Left renal cortex interstitium (tissue), 4 donors: ENCODE measurements at places on chromosomes 7 and 10. TPM values are rescaled to one million over a fixed set of nuclear protein-coding genes. Genes with fewer than 3 reads are reported as not detected.
A peak's percentile ranks its signal among the peaks of the same experiment; 100 is the strongest.

DNA sequence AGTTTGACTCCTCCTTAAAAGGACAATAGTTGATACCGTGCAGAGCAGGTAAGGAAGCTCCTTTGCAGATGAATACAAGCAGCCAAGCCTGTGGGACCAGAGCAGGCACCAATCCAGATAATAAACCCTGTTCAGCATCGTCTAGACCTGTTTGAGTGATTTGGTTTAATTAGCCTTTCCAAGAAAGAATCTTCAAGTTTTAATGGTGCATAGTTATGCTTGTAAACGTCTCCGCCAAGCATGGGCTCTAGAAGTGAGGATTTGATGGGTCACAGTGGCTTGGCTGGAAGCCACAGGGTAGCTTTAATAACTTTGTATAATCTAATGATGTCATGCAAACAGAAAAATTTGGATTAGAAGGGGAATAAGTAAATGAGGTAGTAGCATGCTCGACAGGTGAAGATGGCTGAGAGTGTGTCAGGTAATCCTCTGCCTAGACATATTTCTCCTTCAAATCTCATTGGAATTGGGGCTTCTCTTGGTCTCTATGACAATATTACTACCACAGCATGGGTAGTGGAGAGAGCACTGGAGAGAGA is 188.4 kb downstream of the DYNC1I1 start:
- DNase-seq, result no peak

GRCh38 chr10:96586419-96587263 is at the start of gene TM9SF3:
TSS of gene TM9SF3 (minus strand) at chr10:96587012. CDS start at chr10:96586835, 177 bp downstream.
- DNase-seq, result peak; percentile 34

DNA sequence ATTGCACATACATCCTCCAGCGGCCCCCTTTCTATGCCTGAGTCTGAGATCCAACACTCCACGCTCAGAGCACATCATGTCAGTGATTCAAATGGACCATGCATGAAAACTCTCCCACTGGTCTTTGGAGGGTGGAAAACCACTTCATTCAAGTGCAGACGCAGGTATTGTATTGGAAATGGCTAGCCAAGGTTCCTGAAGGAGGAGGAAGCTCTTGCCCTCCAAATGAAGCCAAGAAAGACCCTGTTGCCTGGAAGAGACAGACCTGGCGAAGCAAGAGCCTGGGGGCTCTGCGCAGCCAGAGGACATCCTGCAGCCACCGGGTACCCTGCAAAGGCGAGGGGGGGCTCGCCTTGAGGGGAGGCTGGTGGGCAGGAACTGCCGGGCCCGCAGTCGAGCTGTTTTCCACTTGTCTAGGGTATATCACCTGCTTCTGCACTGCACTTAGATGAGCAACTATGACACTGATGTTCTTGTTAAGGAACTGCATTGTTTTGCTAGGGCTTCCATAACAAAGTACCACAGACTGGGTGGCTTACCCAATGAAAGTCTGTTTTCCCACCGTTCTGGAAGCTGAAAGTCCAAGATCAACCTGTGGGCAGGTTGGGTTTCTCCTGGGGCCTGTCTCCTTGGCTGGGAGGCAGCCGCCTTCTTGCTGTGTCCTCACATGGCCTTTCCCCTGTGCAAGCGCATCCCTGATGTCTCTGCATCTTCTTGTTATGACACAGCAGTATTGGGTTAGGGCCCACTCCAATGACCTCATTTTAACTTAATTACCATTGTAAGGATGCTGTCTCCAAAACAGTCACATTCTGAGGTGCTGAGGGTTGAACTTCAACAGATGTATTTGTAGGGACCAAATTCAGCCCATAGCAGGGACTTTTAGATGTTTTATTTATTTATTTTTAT is 233.4 kb downstream of the ARHGAP12 start:
- DNase-seq, result no peak

The DNAH11 gene
- polyA plus RNA-seq, result 3.3 TPM

- no peak for DNase-seq
These were observed 19.4 kb downstream of the SPOCK2 start for GRCh38 chr10:72068901-72069446.

DNA sequence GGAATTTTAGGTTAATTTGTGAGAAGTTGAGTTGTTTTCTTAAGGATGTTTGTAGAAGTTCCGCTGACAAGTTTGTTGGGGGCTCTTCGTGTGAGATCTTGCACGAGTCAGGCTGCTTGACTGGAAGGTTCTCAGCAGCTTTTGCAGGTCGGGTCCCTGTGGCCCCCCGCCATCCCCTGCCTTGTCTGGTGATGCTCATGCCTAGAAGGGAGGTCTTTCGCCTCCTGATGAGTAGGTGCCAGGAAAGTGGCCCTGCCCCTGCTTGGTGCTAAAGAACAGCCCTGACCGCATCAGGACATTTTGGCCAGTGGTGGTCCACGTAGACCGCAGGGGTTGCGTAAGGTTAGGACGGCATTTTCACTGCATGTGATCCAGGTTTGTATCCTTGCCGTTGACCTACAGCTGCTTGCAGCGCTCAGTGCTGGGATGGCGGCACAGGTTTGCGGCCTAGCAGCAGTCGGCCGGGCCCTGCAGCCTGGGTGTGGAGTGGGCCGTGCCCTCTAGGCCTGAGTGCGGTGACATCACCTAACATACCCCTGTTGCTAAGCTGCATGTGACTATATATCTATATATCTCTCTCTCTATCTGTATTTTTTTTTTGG is 62.4 kb downstream of the DNAJB6 start:
- no peak for DNase-seq

The NME8 gene
- polyA plus RNA-seq, result not detected

The MPP7 gene
- polyA plus RNA-seq, result 8.1 TPM

DNA sequence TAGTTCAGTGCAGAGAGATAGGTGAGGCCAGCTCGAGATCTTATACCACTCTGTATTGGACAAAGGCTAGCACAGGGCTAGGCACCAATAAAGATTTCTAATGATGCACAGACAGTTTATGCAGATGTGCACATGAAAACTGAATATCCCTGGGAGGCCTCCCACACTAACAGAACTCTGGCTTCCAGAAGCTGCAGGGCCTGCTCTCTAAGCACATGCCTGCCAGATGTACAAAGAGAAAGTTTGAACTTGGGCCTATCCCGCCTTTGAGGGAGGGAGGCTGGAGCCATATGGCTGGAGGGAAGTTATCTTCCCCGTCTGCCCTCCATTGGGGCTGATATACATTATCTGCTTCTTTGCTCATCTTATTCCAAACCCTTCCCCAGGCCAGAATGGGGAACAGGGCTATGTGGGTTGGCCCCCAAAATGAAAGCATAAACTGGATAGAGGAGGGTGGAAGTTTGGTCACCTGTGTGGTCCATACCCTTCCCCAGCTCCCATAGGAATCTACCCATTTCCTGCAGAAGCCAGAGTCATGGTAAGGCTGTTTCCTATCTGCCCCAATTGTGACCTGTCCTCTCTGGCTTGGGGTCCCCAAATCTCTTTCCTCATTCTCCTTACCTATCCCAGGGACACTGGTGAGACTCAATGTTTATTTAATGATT is 3.8 kb downstream of the KAZALD1 start:
- no peak for DNase-seq

- no peak for DNase-seq
These were observed 689.6 kb downstream of the SORCS1 start for GRCh38 chr10:106474876-106475275.

The CD36 gene
- 29.6 TPM for polyA plus RNA-seq

- no peak for DNase-seq
These were observed 29.9 kb downstream of the CDK14 start for GRCh38 chr7:90626013-90626412.

- DNase-seq, result no peak
These were observed at the start of gene UPK3B for GRCh38 chr7:76509931-76510877. TSS of gene UPK3B (plus strand) at chr7:76510552. CDS start at chr7:76510653, 101 bp downstream.

The FAM25C gene
- polyA plus RNA-seq, result not detected

DNA sequence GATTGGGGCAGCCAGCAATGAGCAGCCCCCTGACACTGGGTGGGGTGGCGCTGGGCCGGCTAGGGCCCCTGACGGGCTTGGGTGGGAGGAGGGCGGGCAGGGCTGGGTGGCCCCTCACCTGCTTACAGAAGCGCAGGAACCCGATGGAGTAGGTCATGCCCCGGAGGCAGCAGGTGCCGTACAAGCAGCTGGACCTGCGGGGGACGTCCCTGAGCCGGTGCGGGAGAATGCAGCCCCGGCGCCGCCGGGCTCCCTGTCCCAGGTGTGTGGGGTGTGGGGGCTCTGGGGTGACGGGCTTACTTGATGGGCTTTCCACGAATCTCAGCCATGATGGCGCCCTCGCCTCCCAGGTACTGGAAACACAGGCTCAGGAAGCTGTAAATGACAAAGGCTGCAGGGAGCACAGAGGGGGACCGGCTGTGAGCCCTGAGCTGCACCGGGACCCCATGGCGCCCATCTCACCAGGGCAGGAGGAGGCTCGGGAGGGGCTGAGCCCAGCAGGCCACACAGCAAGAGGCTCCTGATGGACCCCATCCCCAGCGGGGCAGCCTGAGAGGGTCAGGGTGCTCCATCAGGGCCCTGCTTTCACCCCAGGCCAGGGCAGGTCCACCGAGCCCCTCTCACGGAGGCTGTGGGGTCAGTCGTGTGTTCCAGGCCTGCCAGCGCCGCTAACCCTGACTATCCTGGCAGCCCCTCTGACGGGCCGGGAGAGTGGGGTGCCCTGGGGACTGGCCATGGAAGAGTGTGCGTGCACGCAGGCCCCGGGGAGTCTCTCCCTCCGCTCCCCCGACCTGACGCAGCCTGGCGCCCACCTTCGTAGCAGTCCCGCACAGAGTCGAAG is 5.8 kb downstream of the TMEM184A start:
- no peak for DNase-seq

GRCh38 chr10:119136084-119136483 is 29.4 kb downstream of the SFXN4 start:
- no peak for DNase-seq

- no peak for DNase-seq
These were observed 22.2 kb downstream of the ARHGAP21 start for GRCh38 chr10:24701447-24701846.

DNA sequence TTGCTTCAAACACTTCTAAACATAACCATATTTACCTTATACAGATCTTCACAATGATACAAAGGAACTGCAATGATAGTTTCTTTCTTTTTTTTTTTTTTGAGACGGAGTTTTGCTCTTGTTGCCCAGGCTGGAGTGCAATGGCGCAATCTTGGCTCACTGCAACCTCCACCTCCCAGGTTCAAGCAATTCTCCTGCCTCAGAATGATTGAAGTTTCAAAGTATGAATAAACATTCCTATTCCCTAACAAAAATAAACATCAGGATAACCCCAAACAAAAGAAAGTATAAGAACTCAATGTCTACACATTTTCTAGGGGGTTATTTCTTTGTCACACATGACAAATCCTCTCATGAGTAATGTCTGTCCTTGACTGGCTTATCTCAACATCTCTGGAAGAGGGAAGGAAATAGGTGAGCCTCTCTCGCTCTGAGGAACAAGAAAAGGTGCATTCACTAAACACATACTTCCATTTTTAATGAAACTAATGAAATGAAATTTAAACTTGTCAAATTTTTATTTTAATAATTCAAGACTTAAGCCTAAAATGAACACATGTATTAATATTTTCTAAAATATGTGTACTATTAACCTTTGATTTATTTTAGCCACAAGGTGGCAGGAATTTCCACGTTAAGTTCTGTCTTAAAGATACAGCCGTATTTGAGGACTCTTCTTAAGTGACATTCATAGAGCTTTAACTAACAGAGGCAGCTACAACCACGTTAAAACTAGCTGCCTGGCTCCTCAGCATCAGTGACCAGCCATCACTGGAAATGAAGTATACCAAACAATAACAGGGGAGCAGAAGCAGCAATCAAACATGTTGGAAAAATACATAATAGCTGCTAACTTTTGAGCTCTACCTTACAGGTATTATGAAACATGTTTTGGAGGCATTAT is 58.3 kb downstream of the MALSU1 start:
- DNase-seq, result no peak

GRCh38 chr10:3350205-3350604 is 177.6 kb upstream of the PITRM1 start:
- DNase-seq, result no peak

The PRRT4 gene
- 0.73 TPM for polyA plus RNA-seq
